Psoas muscle (tissue), 8 donors: ENCODE measurements at places on chromosomes 3 and 15. TPM values are rescaled to one million over a fixed set of nuclear protein-coding genes. Genes with fewer than 3 reads are reported as not detected.

Gene CYP8B1
- total RNA-seq = not detected

Gene PATL2
- total RNA-seq = 0.74 TPM

Gene RARRES1
- 28.1 TPM for total RNA-seq

Gene MFGE8
- 249 TPM for total RNA-seq

Gene CPLX3
- not detected for total RNA-seq

Gene DGKG
- 5.3 TPM for total RNA-seq

Gene ADPRH
- 12.6 TPM for total RNA-seq

Gene OIP5
- 3.5 TPM for total RNA-seq

Gene MYEF2
- 0.66 TPM for total RNA-seq

Gene CRABP1
- total RNA-seq = not detected

Gene FRMD5
- total RNA-seq = not detected

Gene STAC
- 0.69 TPM for total RNA-seq

Gene GOLGA6L1
- not detected for total RNA-seq

Gene GOLGA6A
- not detected for total RNA-seq
